ENCODE measurements at places on chromosomes 12 and 14.

DNA sequence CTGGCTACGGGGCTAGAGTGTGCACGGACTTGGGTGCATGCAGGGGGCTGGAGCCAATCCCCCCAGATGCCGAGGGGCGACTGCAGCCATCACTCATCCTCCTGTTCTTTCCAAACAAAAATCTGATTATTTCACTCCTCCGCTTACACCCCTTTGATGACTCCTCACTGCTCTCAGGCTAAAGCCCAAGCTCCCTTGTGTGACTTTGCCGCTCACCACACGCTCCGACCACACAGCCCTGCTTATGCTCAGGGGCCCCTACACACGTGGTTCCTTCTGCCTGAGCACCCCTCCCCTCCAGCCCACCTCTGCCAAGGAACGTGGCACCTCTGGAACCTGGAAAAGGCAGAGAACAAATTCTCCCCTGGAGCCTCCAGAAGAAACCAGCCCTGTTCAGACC is 13.7 kb downstream of the CHFR start:
- H3K36me3 ChIP-seq: peaks cover 64% of the 10 kb centered on the region
- H3K27ac ChIP-seq: peak overlapping the region; percentile 15
- no peaks in the 10 kb centered on the region for H3K27me3 ChIP-seq
- peaks cover 11% of the 10 kb centered on the region for H3K4me1 ChIP-seq
- DNase-seq: no peak

DNA sequence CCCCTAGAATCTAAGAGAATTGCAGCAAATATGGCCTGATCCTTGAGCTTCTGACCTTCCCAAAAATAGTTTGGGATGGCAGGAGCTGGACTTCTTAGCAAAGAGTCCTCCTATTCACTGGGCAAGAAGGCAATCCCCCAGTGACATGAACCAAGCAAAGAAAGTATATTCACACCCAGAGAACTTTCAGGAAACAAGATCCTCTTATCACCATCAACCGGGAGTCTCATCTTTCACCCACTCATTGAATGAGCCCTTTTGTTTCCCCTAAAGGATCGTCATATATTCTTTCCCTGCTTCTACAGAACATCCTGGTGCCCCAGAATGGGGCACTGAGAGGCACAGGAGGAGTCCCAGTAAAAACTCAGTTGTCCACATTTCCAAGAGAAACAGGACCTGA is 19.7 kb downstream of the SPTB start:
- no peak overlapping the region for H3K27ac ChIP-seq
- peaks cover 2% of the 10 kb centered on the region for H3K27me3 ChIP-seq
- no peaks in the 10 kb centered on the region for H3K4me1 ChIP-seq
- no peak overlapping the region for H3K4me3 ChIP-seq
- H3K36me3 ChIP-seq: no peaks in the 10 kb centered on the region

DNA sequence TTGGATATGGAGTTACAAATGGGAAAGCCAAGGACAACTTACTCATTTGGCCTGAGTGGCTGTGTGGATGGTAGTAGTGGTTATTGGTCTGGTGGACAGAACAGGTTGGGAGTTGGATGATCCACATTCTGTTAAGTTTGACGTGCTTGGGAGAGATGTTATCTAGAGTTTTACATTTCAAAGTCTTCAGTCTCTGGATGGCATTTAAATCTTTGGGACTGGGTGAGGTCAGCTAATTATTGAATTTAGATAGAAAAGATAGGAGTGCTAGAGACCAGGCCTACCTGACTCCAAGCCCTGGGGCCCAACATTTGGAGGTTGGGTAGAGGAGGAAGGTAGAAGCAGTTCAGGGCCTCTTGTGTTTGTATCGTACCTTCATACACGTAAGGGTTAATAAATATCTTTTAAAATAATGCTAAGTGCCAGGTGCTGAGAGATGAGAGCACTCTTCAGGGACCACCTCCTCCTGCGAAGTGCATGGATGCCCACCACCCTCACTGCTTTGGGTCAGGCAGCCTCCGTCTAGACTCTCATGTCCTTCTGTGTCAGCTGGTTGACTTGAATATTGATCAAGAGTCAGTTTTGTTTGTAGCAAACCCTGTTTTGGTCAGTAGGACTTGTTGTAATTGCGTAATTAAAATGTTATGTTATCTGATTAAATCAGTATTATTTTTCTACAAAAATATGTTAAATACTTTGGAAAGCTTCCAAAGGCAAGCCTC is 460.4 kb upstream of the RGS6 start:
- DNase-seq: no peak
- no peak overlapping the region for H3K27ac ChIP-seq
- no peaks in the 10 kb centered on the region for H3K4me1 ChIP-seq

- no peaks in the 10 kb centered on the region for H3K4me1 ChIP-seq
- no peaks in the 10 kb centered on the region for H3K27me3 ChIP-seq
- no peak overlapping the region for H3K4me3 ChIP-seq
- no peak overlapping the region for H3K27ac ChIP-seq
- no peaks in the 10 kb centered on the region for H3K36me3 ChIP-seq
These were observed 27.8 kb upstream of the AEBP2 start for GRCh38 chr12:19411234-19412204.

DNA sequence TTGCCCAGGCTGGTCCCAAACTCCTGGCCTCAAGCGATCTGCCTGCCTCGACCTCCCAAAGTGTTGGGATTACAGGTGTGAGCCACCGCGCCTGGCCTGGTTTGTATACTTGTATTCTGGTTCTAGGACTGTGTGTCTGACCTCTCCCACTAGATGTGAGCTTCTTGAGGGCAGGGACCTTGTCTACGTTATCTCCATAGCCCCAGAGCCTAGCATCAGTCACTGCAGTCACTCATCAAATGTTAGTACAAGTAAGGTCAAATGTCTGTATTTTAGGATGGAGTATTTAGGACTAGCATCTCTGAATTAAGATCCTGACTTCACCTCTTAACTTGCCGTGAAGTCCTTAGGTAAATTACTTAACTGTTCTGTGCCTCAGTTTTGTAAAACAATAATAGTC is 2.9 kb downstream of the RILPL2 start:
- no peaks in the 10 kb centered on the region for H3K27me3 ChIP-seq
- no peaks in the 10 kb centered on the region for H3K36me3 ChIP-seq
- DNase-seq: no peak
- H3K4me1 ChIP-seq: peaks cover 8% of the 10 kb centered on the region

- no peaks in the 10 kb centered on the region for H3K27me3 ChIP-seq
- peak overlapping the region; percentile 79 for H3K27ac ChIP-seq
- peak; percentile 52 for DNase-seq
- H3K4me3 ChIP-seq: peak overlapping the region; percentile 83
- H3K36me3 ChIP-seq: no peaks in the 10 kb centered on the region
These were observed 228.7 kb upstream of the CRY1 start for GRCh38 chr12:107322063-107322462.

DNA sequence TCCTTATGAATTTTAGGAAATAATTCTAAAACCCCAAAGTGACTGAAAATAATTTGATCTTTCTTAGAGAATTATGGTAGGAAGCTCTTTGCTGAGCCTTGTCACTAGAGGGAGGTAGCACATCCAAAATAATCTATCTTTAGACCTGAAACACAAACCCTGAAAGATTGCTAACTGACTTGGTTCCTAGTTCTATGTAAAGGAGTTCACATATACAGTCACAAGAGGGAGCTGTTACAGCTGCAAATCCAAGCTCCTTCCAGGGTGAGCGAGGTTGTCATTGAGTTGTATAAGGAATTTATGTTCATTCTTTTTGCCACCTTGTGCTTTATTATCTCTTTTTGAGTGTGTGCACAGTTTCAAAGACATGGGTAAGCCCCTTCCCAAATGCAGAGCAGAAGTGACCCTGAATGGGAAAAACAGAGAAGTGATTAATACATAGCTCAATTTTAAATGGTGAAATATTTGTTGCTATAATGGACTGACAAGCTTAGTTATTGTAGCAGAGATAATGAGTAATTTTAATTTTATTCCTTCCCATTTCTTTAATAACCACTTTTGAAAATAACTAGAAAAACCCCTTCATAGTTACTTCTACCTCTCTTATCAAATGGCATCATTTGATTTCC is 387.9 kb downstream of the DAD1 start:
- no peak for DNase-seq
- no peak overlapping the region for H3K4me3 ChIP-seq
- H3K27me3 ChIP-seq: no peaks in the 10 kb centered on the region
- no peak overlapping the region for H3K27ac ChIP-seq
- no peaks in the 10 kb centered on the region for H3K4me1 ChIP-seq

GRCh38 chr14:51109651-51110050 is 14.7 kb upstream of the TRIM9 start:
- no peak for DNase-seq
- H3K27me3 ChIP-seq: peaks cover 13% of the 10 kb centered on the region
- H3K4me3 ChIP-seq: no peak overlapping the region
- no peaks in the 10 kb centered on the region for H3K4me1 ChIP-seq
- H3K36me3 ChIP-seq: no peaks in the 10 kb centered on the region

DNA sequence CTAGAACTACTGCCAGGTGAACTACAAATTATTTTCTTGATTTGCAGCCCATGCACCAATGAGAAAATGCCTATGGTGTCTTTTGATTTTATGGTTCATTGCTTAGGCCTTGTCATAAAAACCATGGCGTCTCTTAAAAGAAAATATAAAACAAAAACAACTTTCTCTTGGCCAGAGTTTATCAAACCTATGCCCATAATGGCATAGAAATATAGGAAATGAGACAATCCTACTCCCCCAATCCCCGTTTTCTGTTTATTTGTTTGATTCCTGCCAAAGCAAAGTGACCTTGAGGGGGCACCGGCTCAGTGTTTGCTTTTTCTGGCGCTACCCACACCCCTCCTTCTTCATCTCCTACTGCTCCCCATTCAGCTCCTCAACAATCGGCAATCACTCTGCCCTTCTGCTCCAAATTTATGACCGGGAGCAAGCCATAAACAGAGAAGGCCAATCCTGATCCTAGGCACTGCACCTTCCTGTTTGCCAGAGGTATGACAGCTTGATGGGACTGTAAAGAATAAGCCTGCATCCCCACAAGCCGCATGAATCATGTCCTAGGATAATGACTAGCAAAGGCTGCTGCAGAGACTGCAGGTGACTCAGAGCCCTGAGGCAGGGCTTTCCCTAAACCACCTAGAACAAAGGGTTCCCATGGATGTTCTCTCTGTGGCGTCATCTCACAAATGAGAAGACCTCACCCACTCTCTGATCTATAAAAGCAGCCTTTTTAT is 874.9 kb downstream of the NRXN3 start:
- no peak for DNase-seq
- H3K27ac ChIP-seq: no peak overlapping the region
- no peaks in the 10 kb centered on the region for H3K36me3 ChIP-seq
- H3K4me1 ChIP-seq: no peaks in the 10 kb centered on the region
- no peak overlapping the region for H3K4me3 ChIP-seq

DNA sequence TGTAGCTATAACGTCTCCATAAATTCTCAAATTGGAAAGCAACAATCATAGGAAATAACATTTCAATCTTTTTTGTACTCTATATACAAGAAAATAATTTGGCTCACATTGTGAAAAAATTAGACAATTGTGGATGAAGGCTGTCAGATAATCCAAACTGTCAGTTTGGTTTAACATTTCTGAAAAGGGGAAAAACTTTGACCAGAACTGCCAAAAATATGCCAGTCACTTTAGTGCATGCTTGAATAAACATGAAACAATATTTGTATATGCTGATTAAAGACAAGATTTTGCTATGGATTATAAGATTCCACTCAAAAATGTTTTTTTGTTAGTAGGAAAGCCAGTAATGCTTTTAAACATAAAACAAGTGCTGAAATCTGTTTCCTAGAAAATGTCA is 38.9 kb downstream of the CCDC59 start:
- H3K27me3 ChIP-seq: peaks cover 3% of the 10 kb centered on the region
- H3K4me3 ChIP-seq: no peak overlapping the region
- no peaks in the 10 kb centered on the region for H3K36me3 ChIP-seq
- no peak for DNase-seq

GRCh38 chr12:20264608-20265114 is 103.7 kb upstream of the PDE3A start:
- no peaks in the 10 kb centered on the region for H3K4me1 ChIP-seq
- H3K27ac ChIP-seq: no peak overlapping the region
- no peak for DNase-seq
- no peak overlapping the region for H3K4me3 ChIP-seq
- H3K36me3 ChIP-seq: no peaks in the 10 kb centered on the region

DNA sequence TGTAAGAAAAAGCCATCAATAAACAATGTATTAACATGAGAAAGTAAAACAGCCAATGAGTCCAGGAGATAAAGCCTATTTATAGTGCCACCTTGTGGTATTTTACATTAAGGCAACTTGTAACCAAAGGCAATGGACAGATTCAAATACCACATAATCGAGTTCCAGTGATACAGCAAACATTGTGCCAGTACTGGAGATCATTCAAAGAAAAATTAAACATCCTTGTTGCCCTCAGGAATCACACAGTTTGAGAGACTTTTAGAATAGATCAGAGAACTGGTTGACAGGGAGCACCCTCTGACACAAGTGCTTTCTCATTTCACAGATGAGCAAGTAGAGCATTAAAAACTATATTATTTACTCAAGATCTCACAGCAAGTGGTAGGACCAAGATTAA is 98.1 kb downstream of the DDHD1 start:
- no peak for DNase-seq
- H3K36me3 ChIP-seq: peaks cover 17% of the 10 kb centered on the region
- no peak overlapping the region for H3K27ac ChIP-seq
- no peaks in the 10 kb centered on the region for H3K4me1 ChIP-seq

DNA sequence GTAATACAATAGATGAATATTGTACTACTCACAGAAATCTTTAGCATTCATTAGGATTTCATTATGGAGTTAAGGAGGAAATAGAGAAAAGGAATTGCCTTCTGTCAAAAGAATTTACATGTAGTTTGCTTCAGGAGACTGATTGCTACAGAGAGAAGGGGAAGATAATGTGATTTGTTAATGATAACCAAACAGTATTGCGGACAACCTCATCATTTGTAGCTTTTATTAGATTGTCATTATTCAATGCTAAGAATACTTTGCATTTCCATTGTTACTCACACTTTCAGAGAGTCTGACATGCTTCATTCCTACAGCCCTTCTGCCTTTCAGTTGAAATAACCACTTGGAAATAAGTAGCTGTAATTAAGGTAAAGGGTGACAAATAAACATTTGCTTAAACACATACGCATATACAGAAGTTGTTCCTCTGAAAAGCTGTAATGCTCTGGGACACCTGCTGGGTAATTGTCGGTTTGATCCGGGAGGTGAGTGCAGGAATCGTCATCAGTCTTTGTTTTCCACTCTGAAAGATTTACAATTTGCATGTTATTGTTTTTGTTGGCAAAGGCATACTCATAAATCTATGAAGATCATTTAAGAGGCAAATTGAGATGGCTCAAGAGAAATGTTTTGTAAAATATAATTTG is 600.2 kb downstream of the TRHDE start:
- no peaks in the 10 kb centered on the region for H3K27me3 ChIP-seq
- DNase-seq: no peak
- H3K4me3 ChIP-seq: no peak overlapping the region

All from T-cell (primary cell).